ENCODE measurements at places on chromosomes 3 and 15.

- no peak for DNase-seq
Measured at GRCh38 chr3:181558870-181559269, 152.9 kb upstream of the SOX2 start.

GRCh38 chr3:23950293-23950692, 5.2 kb downstream of the NR1D2 start:
- DNase-seq = no peak

- DNase-seq = no peak
Measured at GRCh38 chr3:163543662-163544061, 1534.6 kb downstream of the SI start.

GRCh38 chr15:54250326-54250725, 272.1 kb downstream of the UNC13C start:
- no peak for DNase-seq

GRCh38 chr3:33074217-33075067, 22.5 kb downstream of the GLB1 start:
- no peak for DNase-seq

GRCh38 chr3:108441071-108441507, 69.3 kb downstream of the MYH15 start:
- DNase-seq = no peak
